ENCODE measurements at places on chromosomes 3 and 15.

DNA sequence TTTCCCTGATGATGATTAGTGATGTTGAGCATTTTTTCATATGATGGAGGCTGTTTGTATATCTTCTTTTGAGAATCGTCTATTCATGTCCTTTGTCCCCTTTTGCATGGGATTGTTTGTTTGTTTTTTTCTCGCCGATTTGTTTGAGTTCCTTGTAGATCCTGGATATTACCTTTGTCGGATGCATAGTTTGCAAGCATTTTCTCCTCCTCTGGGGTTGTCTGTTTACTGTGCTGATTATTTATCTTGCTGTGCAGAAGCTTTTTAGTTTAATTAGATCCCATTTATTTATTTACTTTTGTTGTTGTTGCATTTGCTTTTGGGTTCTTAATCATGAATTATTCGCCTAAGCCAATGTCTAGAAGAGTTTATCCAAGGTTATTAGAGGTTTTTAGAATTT, 232.8 kb downstream of the XXYLT1 start:
- no peak for DNase-seq

GRCh38 chr15:28897861-28898585, 12.2 kb downstream of the APBA2 start:
- DNase-seq, result no peak

GRCh38 chr3:14760185-14760584, 58.6 kb upstream of the FGD5 start:
- no peak for DNase-seq

DNA sequence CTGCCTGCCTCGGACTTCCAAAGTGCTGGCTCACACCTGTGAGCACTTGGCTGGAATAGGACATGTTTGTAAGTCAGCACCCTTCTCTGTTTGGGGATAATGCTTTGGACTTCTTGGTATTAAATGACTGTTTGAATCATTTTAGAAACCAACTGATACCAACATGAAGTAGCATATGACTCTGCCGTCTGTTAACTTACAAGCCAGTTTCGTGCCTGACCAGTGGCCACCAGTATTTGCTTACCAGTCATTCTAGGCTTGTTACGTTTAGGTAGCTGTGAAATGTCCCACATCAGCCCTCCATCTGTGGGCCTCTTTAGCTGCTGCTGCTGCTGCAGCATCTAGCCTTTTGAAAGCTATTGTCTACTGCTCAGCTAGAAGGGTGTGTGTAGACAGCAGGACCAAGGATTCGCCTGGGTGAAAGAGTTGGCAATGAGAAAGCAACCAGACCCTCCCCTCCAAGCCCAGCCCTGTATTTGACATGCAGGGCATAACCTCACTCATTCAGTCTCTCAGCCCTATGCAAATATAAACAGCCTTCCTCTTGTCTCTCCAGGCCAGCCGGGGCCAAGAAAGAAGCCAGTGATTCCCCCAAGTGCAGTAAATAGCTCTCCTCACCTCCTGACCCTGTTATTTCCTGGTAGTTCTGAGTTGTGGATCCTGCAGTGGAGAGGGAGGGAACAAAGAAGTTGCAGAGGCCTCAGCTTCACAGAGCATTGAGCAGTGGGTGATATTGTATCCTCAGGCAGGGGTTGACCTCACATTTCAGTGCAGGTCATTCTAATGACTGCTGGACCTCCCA, 51.0 kb downstream of the NKIRAS1 start:
- no peak for DNase-seq

- no peak for DNase-seq
Observed at GRCh38 chr3:136291302-136291701, 41.2 kb downstream of the PCCB start.

- DNase-seq, result no peak
Observed at GRCh38 chr3:122932251-122932967, 95.2 kb downstream of the SEMA5B start.

GRCh38 chr3:45660567-45660901, 28.7 kb upstream of the SACM1L start:
- DNase-seq, result no peak

- DNase-seq, result no peak
Observed at GRCh38 chr3:180283251-180283650, 246.5 kb upstream of the PEX5L start.

GRCh38 chr15:82624008-82624407, 23.2 kb downstream of the CPEB1 start:
- no peak for DNase-seq

- DNase-seq, result no peak
Observed at GRCh38 chr3:147655236-147655635, 246.1 kb downstream of the ZIC1 start.

GRCh38 chr15:31078471-31078870, 23.1 kb downstream of the TRPM1 start:
- DNase-seq, result no peak

- no peak for DNase-seq
Observed at GRCh38 chr15:39102431-39102830, 478.4 kb upstream of the THBS1 start.

DNA sequence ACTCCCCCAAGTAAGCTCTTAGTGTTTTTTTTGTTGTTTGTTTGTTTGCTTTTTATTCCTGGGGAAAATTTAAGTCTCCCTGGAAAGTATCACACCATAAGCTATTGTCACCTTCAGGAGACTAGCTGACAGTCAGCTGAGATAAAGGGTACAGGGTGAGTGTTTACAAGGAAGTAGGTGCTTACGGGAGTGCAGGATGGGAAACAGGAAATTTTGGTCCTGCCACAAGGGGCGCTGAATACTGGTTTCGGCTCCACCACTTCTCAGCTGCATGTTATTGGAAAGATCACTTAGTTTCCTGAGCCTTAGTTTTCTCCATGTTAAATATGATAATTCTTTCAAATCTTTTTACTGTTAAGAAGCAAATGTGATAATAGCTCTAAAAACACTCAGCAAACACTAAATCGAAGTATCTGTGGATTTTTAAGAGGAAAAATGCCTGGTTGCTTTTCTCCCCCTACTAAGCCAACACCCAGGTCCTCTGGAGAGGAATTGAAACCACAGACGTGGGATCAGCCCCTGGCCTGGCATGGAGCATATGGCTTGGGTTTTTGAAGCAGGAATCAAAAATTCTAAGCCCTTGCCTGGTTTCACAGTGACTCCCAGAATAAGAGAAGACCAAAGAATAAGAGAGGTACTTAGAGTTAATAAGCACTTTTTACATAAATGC, 90.7 kb downstream of the SCN11A start:
- DNase-seq, result no peak

- DNase-seq, result no peak
Observed at GRCh38 chr15:67405208-67406191, 115.4 kb upstream of the C15orf61 start.

GRCh38 chr15:62412686-62413085, 247.6 kb upstream of the C2CD4B start:
- DNase-seq, result no peak

DNA sequence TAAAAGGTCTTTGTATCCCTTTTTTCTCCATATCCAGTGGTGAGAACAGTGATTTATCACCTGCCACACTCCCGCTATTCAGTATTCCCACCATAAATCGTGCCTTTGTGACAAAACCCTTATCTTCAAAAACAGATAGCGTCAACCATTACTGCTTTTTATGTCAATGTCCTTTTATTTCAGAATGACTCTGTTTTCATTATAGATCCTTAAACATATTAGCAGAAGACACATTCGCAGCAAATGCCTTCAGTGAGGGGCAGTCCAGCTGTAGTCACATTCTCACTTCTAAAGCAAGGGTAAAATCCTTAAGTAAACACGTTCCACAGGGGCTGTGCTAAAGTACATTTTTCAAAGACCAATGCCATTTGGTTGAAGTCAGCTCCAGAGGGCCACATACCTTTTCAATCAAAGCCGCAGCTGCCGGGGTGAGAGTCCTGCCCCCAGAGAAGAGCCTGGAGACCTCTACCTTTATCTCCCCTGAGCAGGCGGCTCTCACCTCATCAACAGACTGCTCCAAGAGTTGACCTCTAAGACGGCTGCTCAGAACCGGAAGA, 53.4 kb downstream of the PDZRN3 start:
- DNase-seq, result no peak

Measured in CD4-positive, CD25-positive, alpha-beta regulatory T cell (primary cell).